ENCODE measurements at places on chromosomes 2 and 18. TPM values are rescaled to one million over a fixed set of nuclear protein-coding genes. Genes with fewer than 3 reads are reported as not detected.

DNA sequence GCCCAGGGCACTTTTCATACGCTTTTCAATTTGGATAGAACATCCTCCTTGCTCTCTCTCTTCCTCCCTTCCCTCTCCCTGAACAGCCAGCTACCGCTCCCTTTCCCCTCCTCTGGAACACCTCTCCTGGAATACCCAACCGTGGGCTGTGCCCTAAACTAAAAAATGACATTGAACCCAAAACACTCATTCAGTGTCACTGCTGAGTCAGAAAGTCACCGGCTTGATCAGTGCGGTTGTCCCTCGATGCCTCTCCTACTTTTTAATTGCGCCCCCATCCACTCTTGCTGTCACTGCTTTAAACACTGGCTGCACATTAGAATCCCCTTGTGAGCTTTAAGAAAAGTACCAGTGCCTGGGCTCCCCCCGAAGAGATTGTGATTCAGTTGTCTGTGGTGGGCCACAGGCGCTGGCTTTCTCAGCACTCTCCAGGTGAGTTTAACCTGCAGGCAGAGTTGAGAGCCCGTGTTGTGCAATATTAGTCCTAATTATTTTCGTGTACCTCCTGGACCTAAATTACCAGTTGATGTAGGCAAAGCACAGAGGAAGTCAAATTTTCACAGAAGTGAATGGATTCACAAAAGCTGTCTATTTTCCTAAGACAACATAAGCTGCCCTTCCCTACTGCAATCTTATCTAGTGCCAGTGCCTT, 302.0 kb downstream of the PRKCE start:
- no peak for DNase-seq

DNA sequence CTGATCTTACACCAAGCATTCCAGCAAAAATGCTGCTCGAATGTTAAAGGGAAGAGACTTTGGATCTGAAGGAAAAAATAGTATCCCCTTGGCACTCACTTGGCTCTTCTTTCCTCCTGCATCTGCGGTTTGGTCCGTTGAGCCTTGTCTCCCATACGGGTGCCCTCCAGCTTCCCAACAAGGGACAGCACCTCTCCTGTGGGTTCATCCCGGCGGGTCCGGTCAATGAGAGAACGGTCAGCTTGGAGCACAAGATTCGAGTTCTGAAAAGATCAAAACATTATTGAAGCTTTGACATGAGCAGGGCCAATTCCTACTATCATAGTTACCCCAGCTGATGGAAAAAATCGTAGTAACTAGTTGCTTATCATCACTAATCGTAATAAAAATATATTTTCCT, 740 bp downstream of the SNRNP200 start:
- DNase-seq: no peak

DNA sequence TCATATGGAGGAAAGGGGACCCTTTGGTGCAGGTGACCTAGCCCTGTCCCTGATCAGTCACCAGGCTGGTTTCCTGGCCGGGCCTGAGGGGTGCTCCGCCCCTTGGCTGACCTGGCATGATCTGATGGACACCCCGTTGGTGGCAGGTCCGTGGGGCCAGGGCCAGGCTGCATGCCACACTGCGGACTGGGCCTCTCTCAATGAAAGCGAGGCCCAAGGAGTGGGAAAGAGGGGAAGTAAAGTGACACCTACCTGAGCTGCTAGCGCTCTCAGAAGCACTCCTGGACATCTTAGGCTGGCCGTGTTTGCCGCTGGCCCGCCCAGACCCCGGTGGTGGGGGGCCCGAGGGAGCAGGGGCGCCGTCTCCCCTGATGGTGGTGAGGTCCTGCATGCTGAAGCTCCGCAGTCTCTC, 33.1 kb downstream of the MRPL35 start:
- no peak for DNase-seq

DNA sequence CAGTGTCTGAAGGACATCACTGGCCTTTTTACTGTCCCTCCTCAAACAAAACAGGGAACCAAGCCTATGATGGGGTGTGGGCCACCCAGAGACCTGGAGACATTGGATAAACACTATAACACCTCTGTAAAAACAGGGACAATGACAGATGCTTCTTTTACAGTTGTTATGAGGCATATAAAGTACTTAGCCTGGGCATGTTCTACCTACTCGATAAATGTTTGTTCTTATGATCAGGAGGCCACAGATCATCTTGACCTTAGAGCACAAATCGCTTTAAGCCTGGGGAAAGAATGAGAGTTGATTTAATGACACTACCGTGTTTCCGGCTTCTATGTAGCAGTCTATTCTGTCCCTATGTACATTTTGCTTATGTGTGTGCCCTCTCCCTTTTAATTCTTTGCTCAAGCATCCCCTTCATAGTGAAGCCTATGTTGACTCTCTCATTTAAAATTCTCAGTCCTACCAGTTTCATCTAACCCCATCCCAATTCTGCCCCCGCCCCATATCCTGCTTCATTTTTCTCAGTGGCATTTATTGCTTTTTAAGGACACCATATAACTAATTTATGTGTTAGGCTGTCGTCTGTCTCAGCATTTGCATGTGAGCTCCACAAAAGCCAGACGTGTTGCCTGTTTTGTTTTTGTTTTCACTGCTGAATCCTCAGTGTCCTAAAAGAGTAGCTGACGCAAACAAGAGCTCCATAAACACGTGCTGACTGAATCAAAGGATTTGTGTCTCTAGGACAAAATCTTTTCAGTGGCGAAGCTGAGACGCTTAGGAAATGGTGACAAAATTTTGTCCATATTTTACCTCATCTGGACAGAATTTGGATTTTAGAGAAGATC, 182.3 kb upstream of the ST6GAL2 start:
- DNase-seq: peak; percentile 46

DNA sequence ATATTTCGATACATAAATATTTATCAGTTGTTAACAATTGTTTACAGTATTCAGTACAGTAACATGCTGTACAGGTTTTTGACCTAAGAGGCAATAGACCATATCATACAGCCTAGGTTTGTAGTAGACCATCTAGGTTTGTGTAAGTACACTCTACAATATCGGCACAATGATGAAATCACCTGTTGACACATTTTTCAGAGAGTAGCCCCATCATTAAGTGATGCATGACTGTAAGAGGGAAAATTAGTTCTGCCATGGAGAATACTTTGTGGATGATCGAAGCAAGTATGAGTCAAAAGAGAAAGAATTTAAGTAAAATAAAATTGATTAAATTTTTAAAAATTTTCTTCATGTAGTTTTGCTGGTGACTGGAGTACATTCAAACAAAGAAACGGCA, 32.6 kb downstream of the VIT start:
- DNase-seq: no peak

- DNase-seq: no peak
Measured at GRCh38 chr2:150325656-150326314, 161.7 kb downstream of the RND3 start.

DNA sequence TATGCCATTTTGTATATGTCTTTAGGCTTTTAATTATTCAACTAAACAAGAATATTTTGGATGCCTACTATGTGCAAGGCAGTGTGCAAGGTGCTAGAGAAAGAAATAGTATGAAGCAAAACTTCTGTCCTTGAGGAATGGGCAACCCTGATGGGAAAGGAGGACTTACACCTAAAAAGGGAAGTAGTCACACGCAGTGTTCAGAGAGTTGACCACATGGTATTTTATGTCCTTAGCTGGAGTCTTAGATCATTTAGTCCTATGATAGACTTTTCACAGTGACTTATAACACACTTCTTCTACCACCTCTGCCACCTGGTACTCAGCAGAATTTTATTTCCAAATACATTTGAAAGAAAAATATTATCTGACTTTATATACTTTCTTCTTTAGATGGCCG, 291.6 kb downstream of the PLCL1 start:
- no peak for DNase-seq

DNA sequence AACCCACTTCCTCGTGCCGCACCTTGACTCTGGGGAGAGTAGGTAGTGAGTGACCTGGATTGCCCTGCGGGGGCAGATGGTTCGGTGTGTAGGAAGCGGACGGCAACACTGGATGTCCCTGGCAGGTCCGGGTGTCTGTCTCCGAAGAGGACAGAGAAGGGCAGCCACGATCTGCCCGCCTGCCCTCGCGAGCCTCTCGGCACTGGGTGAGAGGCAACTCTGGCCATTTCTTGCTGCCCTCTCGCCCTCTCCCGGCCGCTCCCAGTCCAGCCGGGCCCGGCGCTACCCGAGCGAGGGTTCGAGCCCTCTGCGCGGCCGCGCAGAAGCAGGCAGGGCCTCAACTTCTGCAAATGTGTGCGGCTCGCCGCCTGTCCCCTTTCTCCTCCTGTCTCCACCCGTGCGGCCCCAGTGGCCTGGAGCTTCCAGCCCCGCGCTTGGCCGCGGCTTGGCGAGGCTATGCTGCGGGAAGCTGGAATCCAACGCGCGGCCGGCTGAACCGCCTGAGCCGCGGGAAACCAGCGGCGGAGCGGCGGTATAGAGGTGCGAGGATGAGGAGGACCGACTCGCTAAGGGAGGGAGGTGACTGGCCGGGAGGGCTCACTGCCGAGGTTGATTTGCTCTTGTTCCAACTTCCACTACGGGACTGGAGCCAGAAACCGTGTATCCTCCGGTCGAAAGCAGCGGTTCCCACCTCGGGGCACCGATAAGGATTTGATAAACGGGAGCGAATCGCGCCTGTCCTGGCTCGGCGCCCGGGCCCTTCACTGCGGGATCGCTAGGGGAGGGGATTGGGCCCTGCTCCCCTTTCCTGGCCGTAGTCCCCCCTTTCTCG, 1.5 kb downstream of the EPAS1 start:
- no peak for DNase-seq

GRCh38 chr2:43100883-43101662, 125.3 kb downstream of the ZFP36L2 start:
- no peak for DNase-seq

GRCh38 chr2:113283704-113284284, 5.1 kb upstream of the PAX8 start:
- no peak for DNase-seq

DNA sequence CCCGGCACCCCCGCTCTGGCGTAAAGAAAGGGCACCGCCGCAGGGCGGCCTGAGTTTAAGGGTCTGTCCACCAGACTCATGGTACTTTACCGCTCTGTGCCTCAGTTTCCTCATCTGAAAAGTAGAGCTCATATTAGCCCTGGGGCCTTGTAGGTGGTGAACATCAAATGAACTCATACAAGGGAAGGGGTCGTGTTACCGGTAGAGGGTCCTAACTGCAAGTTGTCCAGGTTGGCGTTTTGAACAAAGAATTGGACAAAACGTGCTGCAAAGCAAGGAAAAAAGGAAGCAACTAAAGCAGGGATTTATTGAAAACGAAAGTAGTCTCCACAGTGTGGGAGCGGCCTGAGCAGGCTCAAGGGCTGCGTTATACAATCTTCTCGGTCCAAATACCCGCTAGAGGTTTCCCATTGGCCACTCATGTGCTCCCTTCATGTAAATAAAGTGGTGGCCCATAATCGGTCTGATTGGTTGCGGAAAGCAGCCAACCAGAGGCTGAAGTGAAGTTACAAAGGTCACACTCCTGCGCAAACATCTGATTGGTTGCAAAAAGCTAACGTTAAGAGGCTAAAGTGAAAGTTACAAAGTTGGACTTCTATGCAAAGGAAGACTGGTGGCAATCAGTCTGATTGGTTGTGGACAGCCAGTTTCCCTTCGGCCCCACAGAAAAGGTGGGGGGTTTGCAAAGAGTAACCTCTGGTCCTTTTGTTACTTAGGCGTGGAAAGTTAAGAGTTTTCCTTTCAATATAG, 80.7 kb upstream of the LDLRAD4 start:
- no peak for DNase-seq

DNA sequence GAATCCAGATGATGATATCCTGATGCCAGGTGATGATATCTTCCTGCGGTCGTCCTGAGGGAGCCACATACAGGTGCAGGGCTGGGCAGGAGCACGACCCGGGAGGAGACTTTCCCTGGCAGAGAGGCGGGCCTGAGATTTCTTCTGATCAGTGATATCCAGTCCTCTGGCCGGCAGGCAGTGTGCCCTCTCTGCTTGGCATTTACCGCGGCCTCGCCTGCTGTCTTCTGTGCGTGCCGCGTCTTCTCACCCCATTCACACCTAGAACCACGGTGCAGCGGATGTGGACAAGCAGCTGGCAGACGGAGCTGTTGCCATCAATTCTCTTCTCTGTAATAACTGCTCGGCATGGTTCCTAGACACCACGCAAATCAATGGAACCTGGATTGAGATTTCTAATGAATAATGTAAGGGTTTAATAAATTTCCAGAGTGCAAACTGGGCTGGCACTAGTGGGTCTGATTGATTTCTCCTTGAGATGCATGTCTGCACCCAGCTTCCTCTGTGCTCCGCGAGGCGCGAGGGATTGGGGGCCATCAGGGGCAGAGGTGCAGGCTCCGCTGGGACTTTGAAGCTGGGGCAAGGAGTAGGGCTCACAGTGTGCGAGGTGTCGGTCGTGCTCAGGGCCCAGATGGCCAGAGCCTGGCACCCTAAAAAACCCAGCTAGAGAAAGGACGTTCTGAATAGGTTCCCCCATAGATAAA, 208.9 kb upstream of the HDAC4 start:
- no peak for DNase-seq

GRCh38 chr2:235461763-235462414, 32.0 kb upstream of the AGAP1 start:
- no peak for DNase-seq

DNA sequence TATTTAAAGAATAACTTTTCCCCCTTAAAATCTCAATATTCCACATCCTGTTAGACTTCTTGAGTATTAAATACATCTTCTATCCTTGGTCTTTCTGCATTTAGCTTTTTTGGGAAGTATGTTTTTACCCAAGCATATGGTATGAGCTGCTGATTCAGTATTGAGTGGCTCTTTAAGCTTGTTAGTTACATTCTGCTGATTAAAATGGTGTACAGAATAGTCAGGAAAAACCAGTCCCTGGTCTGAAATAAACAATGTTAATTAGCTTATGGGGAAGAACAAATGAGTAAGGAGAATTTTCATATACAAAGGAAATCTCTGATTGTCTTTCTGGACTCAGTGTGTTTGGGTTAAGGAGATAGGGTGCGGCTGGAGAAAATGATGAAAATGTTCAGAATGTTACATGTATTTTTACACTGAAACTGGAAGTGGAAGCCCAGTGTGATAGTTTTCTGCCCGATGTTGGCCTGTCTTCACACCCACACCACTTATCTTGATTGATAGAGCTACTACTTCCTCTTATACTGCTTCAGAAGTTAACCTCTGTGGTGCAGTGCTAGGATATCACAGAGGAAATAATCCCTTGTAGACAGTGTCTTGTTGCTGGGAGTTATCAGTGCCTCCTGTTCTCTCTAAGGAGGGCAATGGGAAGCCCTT, 84.0 kb downstream of the MSH2 start:
- DNase-seq: no peak

TIA1 gene
- 50.6 TPM for polyA plus RNA-seq

RGPD8 gene
- 3.8 TPM for polyA plus RNA-seq

MPP4 gene
- polyA plus RNA-seq: 0.10 TPM

CNOT11 gene
- 23.1 TPM for polyA plus RNA-seq

TFCP2L1 gene
- 0.41 TPM for polyA plus RNA-seq
